ENCODE measurements at places on chromosomes 7 and 10. TPM values are rescaled to one million over a fixed set of nuclear protein-coding genes. Genes with fewer than 3 reads are reported as not detected.

DNA sequence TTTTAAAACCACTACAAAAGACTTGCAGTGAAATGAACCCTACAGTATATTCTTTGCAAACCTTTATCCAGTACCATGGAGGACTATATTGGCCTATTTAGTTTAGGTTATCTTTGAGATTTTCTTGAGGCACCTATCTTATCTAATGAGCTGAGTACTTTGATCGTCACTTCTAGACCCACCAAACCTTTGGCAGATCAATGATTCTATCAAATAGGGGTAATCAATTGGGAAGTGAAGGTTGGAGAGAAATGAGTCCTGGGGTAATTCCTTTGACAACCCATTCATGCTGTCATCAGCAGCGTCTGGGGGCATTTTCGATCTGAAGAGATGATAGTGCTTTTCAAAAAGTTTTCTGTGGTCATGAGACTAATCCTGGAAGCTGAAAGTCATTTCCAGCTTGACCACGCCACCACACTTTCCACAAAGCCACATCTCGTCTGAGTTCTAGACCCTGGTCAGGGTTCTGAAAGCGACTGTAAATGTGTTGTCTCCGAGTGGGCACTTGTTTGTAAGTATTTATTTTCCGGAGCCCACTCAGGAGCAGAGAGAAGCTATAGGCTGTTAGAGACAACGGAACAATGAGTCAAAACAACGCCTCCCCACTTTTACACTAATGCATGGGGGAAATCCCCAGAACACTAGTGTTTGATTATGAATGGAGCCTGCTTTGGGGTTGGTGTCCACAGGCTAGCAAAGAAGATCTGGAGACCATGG lies 4.8 kb downstream of the EGR2 start:
- no peak overlapping the region for H3K27ac ChIP-seq
- peaks cover 51% of the 10 kb centered on the region for H3K27me3 ChIP-seq
- no peak overlapping the region for H3K4me3 ChIP-seq
- H3K36me3 ChIP-seq: no peaks in the 10 kb centered on the region

DNA sequence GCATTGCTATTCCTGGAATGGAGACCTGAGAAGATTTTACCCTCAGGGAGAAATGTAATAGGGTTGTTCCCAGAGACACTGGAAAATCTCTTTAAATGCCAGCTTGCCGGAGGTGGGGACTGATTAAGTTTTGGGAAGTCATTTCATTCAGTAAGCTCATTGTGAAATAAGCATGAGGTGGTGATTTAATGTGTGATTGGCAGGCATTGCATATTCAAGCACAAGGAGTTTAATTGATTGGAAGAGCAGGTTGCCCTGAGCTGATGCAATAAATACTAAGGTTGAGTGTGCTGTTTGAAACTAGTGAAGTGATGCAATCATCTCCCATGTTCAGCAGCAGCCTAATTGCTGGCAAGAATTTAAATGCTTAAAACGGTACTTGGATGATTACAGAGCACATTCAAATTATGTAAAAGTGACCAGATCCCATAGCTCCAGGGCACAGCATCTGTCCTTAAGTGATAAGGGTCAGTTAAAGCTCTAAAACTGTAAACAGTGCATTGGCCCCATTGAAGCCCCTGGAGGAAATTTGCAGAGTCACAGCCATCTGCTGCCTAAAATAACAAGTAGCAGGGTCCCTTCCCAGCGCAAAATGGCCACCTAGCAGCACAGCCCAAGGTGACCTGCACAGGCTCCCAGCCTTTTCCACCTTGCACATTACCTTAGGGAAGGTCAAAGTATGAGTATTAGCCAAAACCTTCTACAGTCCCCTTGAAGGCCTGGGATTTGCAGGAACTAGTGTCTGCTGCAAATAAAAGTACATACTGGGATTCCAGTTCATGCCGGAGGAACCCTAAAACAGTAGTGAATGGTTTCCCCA lies 92.1 kb downstream of the CCDC71L start:
- H3K4me1 ChIP-seq: no peaks in the 10 kb centered on the region
- DNase-seq: peak; percentile 92
- H3K27me3 ChIP-seq: no peaks in the 10 kb centered on the region
- no peak overlapping the region for H3K4me3 ChIP-seq

DNA sequence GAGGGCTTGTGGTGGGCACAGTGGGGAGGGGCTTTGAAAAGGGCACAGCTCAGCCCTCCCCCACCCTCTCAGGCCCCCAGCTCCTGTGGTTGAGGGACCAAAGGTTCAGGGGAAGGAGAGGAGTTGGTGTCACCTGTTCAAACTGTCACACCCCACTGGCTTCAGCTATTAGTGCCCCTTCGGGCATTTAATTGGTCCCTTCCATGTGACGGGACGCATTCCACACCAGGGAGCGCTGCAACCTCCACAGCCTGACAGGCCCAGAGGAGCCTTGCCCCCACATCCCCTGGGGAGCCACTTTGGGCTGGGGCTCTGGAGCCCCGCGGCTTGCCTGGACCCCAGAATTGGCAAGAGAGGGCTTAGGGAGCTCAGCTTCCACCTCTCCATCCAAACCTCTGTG lies 75.7 kb downstream of the C10orf105 start:
- H3K36me3 ChIP-seq: no peaks in the 10 kb centered on the region
- peaks cover 6% of the 10 kb centered on the region for H3K4me1 ChIP-seq
- peaks cover 6% of the 10 kb centered on the region for H3K27me3 ChIP-seq
- H3K4me3 ChIP-seq: no peak overlapping the region
- no peak overlapping the region for H3K27ac ChIP-seq
- no peak for DNase-seq

GRCh38 chr10:4830551-4830950 lies 4.5 kb downstream of the AKR1E2 start:
- H3K36me3 ChIP-seq: no peaks in the 10 kb centered on the region
- H3K4me3 ChIP-seq: no peak overlapping the region
- H3K27ac ChIP-seq: no peak overlapping the region
- H3K27me3 ChIP-seq: no peaks in the 10 kb centered on the region
- H3K4me1 ChIP-seq: no peaks in the 10 kb centered on the region

DNA sequence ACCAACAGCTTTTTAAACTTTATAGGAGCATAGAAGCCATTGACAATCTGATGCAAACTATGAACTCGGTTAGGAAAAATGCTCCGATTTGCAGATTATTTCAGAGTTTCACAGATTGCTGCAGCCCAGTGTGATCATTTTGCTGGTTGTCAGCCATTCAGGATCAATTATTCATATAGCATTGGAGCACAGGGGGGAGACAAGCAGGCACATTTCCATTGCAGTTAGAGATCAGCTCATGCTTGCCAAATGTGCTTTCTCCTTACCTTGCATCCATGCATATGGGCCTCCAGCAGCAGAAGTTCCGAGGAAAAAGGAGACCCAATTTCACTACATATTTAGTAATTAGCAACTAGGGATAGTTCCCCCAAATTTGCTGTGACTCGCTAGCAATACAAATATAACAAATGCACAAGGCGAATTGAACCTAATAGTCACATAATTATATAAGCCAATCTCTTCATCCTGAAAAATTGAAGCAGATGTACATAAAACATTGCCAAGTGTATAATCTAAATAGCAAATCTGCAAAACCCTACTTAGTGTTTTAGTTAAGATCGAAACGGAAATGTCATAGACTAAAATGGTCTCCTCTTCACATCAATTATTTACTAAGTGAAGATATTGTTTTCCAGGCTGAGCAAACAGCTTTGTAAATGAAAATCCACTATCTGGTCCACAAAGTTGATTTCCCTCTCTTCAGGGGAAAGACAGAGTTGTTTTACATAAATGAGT lies 49.5 kb upstream of the RSU1 start:
- H3K27ac ChIP-seq: no peak overlapping the region
- H3K36me3 ChIP-seq: no peaks in the 10 kb centered on the region
- peaks cover 3% of the 10 kb centered on the region for H3K4me1 ChIP-seq
- DNase-seq: no peak
- H3K4me3 ChIP-seq: no peak overlapping the region

SLC16A12 gene
- polyA plus RNA-seq: 7.6 TPM

ZCWPW1 gene
- 18.0 TPM for polyA plus RNA-seq

GRCh38 chr7:5193880-5194279 lies 3.8 kb downstream of the WIPI2 start:
- H3K27me3 ChIP-seq: no peaks in the 10 kb centered on the region
- H3K4me3 ChIP-seq: no peak overlapping the region
- H3K4me1 ChIP-seq: peaks cover 12% of the 10 kb centered on the region
- DNase-seq: no peak

GPR37 gene
- polyA plus RNA-seq: 15.9 TPM

GRCh38 chr7:40720416-40720815 lies 585.6 kb downstream of the SUGCT start:
- H3K27ac ChIP-seq: peak overlapping the region; percentile 74
- no peaks in the 10 kb centered on the region for H3K36me3 ChIP-seq

Measured in cardiac muscle cell (in vitro differentiated cells and primary cell).